ENCODE measurements at places on chromosomes 11 and 22. TPM values are rescaled to one million over a fixed set of nuclear protein-coding genes. Genes with fewer than 3 reads are reported as not detected.

The GVQW3 gene
- total RNA-seq: 1.8 TPM

The PPP1R14B gene
- total RNA-seq: 122 TPM

The PRRG4 gene
- 0.33 TPM for total RNA-seq

DNA sequence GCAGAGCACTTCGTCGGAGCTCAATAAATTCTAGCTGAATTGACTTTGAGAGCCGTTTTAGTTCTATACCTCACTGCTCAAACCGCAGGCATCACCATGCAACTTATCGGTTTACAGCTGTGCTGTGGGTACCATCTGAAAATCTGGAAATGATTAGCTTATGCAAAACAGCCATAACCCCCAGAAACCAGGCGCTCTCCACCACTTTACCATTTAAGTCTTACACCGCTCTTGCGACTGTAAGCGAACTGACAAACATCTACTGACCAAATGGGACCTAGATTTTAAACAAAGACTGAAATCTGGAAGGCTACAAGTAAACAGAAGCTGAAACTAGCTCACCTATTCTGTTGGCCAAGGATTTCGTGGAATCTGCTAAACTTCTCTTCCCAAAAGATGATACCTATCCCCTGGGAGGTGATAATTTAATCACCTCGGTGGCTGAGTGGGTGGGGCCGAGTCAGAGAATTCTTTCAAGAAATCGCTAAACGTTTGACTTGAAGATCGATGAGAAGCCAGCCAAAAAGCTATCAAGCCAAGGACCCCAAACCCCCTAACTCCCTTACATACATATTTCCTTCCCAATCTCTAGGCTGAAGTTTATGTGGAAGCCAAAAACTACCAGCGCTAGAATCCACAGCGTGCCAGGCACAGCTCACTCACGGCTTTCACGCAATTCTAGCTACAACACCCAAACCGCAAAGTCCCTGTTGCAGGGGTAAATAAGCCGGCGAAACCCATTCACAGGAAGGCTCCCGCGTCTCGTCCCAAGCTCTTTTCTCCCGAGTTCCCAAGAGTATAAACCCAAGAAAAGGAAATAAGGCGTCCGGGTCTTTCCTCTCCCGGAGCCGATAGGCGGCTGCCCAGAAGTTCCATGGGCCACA lies 644 bp downstream of the SPTY2D1 start:
- peak; percentile 19 for DNase-seq

DNA sequence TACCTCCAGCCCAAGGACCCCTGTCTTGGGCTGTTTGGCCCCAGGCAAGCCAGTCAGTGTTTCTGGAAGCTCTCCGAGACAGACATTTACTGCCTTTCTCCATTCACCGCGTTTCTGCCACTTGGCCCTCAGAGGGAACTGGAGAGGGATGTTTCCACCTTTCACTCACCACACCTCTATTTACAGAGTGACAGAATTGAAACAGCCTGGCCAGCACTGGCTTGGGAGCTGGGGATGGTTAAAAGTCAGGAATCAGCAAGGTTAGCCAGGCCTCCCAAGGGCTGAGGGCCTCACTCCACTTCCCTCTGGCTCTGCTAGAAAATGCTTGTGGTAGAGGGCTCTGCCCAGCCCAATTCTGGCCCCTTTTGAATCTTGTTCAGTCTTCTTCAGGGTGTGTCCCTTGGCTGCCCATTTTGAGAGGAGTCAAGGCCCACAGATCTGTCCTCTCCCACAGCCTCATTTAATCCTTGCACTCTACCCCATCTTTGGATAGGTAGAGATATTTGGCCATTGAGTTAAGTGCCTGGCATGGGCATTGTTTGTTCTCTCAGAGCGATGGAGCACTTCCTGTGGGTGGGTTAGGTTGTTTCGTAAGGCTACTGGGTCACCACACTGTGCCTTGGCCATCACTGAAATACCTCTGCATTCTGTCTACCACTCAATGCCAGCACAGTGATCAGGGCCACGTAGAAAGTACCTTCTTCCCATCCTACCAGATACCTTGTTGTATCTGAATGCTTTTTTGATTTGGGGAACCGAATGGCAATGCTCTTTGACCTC lies 119.2 kb downstream of the MICAL2 start:
- DNase-seq: no peak

The BBOX1 gene
- total RNA-seq: not detected

GRCh38 chr11:108237058-108237481 lies 14.2 kb downstream of the ATM start:
- DNase-seq: no peak

All from fibroblast of lung (primary cell).